ENCODE measurements at places on chromosomes 7 and 10. TPM values are rescaled to one million over a fixed set of nuclear protein-coding genes. Genes with fewer than 3 reads are reported as not detected.

GRCh38 chr10:11573497-11573896, 38.0 kb downstream of the USP6NL start:
- peak; percentile 5 for DNase-seq

GRCh38 chr10:54797636-54798321, 3.3 kb downstream of the PCDH15 start:
- no peak for DNase-seq

Gene NKX1-2
- not detected for polyA plus RNA-seq

DNA sequence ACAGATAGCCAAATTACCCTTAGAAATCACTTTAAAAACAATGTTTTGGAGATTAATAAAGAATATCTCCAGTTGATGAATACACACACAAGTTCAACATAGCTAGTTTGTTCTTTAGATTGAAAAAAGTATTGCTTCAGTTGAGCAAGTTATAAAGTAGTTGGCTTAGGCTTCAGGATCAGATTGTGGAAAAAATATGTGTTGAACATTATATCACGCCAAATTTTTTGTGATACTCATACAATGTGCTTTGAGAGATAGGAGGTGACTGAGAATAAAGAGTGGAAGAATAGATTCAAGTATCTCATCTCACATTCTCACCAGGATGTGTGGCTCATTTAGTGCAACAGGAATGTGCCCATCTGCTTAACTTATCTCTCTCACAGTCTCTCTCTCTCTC, 553.3 kb downstream of the HTR7 start:
- DNase-seq, result no peak

DNA sequence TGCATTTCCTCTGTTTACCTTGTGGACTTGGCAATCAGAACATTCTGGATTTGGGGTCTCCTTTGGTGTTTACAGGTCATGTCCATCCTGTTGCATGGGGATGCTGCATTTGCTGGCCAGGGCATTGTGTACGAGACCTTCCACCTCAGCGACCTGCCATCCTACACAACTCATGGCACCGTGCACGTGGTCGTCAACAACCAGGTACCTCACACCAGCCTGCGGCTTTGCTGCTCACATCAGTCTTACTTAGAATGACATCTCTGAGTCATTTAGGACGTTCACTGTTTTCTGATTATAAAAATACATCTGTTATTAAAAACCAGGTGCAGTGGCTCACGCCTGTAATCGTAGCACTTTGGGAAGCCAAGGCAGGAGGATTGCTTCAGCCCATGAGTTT, 67.0 kb upstream of the ZMIZ2 start:
- no peak for DNase-seq
